Activated naive CD4-positive, alpha-beta T cell treated with anti-CD3 and anti-CD28 coated beads for 36 hours (primary cell): ENCODE measurements at places on chromosomes 4 and X.

DNA sequence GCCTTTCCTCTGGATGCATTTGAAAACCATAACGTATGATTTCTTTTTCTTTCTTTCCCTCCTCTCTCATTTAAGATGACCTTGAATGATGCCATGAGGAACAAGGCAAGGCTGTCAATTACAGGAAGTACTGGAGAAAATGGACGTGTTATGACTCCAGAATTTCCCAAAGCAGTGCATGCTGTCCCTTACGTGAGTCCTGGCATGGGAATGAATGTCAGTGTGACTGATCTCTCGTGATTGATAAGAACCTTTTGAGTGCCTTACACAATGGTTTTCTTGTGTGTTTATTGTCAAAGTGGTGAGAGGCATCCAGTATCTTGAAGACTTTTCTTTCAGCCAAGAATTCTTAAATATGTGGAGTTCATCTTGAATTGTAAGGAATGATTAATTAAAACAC lies 142.8 kb downstream of the GRIA2 start:
- no peak for DNase-seq

DNA sequence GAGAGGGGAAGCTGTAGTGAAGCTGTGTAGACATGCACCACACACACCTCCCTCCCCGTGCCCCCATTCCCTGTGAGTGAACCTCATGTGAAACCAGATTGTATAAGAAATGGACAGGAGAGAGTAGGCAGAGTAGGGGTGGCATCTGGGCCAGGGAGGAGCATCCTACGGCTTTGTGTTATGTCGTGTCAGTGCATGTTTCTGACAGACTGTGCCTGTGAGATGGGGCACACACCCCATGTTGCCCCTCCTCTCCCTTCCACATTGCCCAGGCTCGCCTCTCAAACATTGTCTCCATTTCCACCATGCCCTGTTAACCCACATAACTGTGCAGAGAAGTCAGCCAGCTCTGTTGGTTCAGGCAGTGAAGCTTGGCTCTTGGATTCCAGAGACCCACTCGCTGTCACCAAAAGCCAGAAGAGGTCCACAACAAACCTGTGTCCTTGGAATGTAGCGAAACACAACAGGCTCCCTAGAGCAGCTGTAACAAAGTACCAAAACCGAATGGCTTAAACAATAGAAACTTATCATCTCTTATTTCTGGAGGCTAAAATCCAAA lies 56.1 kb downstream of the SLC9A6 start:
- DNase-seq, result no peak

GRCh38 chr4:116358633-116359222 lies 726.6 kb downstream of the TRAM1L1 start:
- DNase-seq, result peak; percentile 53

- DNase-seq, result no peak
These were observed 18.2 kb downstream of the ACOX3 start for GRCh38 chr4:8422327-8422726.

DNA sequence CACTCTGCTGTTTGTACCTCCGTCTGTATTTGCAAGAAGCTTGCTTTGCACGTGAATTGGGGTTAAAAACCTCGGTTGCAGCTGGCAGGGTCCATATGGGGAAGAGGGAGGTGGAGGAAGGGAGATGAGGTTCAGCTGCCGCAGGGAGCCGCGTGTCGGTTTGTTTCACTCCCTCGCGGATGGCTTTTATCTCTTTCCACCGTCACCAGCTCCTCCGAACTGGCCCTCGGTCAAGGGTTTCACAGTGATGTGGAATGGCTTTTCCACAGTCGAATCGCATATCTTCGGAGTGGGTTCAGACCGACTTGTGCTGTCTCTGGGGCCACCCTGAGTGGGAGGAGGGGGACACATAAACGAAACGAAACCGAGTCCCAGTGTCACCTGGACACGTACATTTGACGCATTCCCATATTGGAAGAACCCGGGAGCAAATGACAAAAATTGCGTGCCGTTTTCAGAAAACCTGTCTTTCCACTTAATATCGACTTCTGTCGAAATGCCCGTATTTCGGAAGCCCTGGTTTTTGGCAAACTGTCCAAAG lies 929 bp downstream of the ZBTB33 start:
- DNase-seq, result peak; percentile 33

GRCh38 chr4:10599574-10599973 lies 85.0 kb downstream of the CLNK start:
- no peak for DNase-seq

GRCh38 chr4:1337376-1337831 lies 9.6 kb upstream of the UVSSA start:
- peak; percentile 84 for DNase-seq

DNA sequence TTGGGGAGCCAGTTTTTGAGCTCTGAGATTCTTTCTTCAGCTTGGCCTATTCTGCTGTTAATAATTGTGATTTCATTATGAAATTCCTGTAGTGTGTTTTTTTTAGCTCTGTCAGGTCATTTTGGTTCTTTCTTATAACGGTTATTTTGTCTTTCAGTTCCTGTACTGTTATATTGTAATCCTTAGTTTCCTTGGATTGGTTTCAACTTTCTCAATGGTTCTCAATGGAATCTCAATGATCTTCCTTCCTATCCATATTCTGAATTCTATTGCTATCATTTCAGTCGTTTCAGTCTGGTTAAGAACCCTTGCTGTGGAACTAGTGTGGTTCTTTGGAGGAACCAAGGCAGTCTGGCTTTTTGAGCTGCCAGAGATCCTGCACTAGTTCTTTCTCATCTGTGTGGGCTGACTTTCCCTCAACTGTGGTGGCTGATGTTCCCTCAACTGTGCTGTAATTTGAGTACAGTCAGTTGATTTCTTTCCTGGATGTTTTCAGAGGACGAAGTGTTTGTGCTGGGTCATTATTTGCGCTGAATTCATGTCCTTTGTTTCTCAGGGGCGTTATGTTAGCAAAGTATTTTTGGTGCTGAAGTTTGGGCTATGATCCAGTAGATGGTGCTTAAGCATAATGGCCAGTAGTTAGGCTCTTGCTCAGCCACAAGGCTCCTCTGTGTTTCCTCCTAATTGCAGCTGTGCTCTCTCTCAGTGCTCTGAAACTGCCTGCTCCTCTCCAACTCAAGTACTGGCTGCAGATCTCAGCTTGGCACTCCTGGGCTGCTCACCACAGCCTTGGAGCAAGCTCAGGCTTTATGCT lies 27.5 kb downstream of the ENPEP start:
- DNase-seq, result no peak

- DNase-seq, result no peak
These were observed 137.2 kb upstream of the PGRMC2 start for GRCh38 chr4:128424527-128425497.

- DNase-seq, result no peak
These were observed 31.4 kb downstream of the TBC1D9 start for GRCh38 chr4:140724760-140725159.

DNA sequence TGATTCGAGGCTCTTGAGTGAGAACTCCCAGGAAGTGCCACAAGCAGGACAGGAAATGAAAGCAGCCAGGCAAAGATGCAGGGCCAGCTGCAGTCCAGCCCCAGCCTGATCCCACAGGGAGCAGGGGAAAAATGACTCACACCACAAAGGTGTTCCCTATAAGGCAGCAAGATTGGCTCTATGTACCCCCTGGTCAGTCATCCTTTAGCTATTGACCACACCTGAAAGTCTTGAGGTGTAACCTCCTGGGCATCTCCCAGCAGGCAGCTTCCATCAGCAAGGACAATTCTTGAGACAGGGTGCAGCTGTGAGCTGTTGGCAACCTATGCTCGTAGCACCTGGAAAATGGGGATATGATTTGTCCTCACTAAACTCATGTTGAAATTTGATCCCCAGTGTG lies 27.9 kb upstream of the EXOC1L start:
- no peak for DNase-seq

GRCh38 chrX:48782795-48783194 lies 3.6 kb upstream of the GATA1 start:
- no peak for DNase-seq

- no peak for DNase-seq
These were observed 120.4 kb upstream of the DUSP21 start for GRCh38 chrX:44723426-44723825.
